ENCODE measurements at places on chromosomes 1 and 21. TPM values are rescaled to one million over a fixed set of nuclear protein-coding genes. Genes with fewer than 3 reads are reported as not detected.

GRCh38 chr1:14658642-14659041, 60.2 kb downstream of the KAZN start:
- DNase-seq, result no peak

GRCh38 chr1:64282351-64282750, 78.9 kb downstream of the UBE2U start:
- peak; percentile 33 for DNase-seq

GRCh38 chr1:21099869-21100131, 76.9 kb downstream of the EIF4G3 start:
- no peak for DNase-seq

DNA sequence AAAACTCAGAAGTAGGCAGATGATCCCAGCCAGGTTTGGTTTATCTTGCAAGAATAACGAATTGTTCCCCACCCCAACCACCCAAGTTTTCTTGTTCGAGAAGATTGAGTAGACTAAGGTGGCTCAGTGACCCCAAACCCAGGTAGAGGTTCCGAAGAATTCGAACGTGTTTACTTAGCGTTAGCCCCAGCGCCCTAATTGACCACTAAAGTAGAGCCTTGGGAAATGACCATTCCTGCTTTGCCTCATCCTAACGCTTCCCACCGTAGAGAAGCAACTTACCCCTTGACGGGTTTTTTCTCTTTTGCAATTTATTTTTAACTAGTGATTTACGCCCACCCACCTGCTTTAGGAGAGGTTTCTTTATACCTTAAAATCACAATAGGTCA, 870 bp downstream of the FBXO28 start:
- no peak for DNase-seq

DNA sequence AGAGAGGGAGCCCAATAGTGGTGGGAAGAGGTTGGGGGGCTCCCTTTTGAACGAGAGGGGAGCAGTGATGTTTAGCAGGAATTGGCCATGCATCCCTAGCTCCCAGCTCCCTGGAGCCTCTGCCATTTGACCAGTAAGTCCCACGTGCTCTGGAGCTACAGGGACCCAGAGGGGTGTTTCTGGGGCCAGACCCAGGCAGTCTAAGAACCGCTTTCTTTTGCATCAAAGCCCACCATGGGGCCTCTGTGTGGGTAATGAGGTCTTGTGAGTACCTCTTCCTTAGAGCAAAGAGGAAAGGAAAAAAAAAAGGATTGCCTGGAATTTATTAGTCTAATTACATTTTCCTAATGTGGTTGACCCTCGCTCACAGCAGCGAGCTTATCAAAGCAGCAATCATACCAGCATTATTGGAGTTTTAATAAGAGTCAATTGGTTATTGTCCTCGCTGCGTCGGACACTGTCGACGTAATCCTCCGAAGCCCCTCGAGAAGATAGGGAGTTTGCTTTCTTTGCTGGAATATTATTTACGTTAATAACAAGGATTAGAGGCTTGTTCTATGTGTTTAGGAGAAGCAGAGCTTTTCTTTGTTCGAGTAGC, 17.6 kb downstream of the ACTL8 start:
- DNase-seq, result no peak

DNA sequence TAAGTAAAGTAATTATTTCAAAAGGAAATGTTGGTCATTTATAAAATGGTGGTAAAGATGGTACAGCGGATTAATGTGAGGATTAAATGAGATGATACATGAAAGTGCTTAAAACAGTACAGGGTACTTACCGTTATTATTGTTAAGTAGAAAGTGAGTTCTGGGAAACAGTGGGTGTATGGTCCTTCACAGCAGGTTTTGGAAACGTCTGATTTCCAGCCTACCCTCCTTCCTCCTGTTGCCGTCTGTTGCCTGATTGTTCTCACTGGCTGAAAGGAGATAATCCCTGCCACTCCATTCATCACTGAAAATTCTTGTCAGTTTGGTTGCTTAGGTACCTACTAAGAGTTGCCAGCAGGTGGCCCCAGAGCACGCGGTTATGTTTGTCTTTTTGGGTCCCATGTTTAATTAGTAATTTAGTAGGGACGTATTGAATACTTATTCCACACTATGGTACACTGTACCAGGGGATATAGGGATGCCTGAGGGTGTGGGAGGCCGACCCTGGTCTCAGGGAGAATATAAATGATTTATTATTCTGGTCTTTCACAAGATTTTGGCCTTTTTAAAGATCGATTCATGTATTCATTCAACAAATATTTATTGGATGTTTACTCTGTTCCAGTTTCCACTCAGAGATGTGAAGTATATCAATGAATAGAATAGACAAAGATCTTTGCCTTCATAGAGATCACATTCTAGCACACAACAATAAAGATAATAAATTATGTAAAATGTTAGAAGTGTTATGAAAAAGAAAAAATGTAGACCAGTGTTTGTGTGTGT, 30.8 kb upstream of the RPTN start:
- DNase-seq, result peak; percentile 68

DNA sequence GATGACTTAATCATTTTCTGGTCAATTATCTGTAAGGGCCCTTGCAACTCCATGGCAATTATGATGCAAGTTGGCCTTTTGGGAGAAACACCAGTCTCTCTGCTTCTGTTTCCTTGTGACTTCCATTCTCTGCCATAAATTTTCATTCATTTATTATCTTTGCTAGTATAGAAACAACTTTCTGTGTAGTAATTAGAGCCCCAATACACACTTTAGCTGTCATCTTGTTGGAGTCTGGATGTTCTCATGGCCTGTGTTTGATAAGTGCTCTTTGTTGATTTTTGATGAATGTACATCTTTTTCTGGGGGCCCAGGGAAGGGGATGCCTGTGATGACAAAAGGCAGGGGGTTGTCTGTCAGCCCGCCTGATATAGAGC, 22.4 kb downstream of the PROX1 start:
- no peak for DNase-seq

GRCh38 chr1:20216574-20216973, 30.3 kb upstream of the PLA2G2C start:
- DNase-seq, result no peak

GRCh38 chr1:153945795-153946621, 510 bp downstream of the DENND4B start:
- peak; percentile 81 for DNase-seq

DNA sequence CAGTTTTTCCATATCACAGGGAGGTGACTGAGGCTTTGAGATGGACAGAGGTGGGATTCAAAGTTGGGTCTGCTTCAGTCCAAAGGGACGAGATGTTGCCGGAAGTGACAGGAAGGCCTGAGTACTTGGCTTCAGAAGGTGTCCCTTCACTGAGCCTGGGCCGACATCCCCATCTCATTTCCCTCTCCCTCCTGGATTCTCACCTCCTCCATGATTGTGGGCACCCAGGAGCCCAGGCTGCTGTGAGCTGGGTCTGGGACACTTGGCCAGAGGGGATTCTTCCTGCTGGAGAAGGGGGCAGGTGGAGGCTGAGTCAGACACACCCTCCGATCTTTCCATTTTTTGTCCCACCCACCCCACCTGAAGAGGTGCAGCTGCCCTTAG, 2.8 kb upstream of the MRPS15 start:
- no peak for DNase-seq

- no peak for DNase-seq
Measured at GRCh38 chr1:46315669-46316403, 12.3 kb downstream of the UQCRH start.

DNA sequence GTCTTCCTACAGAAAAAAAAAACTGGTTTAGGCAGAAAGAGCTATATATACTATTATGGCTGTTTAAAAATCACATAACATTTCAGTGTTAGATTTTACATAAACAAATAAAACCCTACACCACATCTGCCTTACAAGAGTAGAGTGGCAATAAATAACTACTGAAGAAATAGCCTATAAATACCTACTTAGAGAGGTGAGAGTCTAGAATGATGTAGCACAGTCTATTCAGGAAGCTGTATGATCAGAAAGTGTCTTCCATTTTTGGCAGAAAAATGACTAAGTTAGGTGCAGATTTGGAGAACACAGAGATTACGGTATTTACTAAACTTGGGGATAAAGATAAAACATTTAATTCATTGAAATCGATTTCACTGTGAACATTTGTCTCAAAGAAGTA, 75.5 kb downstream of the VAV3 start:
- DNase-seq, result no peak

GRCh38 chr1:24964811-24965570, 34.9 kb upstream of the RUNX3 start:
- DNase-seq, result peak; percentile 38

DNA sequence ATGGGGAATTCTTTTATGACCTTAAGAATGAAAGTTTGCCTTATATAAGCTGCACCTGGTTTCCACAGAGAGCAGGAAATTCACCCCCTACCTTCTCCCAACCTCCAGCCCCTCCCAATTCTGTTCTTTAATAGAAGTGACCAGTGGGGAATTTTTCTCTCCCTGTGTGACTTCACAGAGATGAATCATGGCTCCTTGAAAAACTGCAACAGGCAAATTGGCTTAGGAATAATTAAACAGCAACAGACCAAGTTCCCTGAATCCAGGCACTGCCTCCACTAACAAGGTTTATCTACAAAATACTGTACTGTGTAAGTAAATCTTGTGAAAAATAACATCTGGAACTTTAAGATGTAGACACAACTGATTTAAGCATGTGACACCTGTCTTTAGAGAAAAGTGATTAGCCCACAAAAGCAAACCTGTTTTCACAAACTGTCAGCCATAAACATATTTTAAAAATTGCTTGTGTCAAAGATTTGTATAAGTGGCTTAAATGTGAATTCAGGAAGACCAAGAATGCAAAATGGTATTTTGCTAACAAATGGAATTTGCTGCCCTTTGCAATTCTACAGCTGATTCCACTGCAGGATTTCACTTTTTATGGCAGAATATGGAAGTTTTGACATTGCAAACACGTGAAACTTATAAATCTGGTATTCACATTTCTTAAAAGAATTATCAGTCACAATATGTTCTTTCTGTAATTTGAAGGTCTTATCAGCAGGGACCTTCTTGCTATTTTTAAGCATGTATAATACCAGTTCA, 54.0 kb downstream of the ALG14 start:
- no peak for DNase-seq

DNA sequence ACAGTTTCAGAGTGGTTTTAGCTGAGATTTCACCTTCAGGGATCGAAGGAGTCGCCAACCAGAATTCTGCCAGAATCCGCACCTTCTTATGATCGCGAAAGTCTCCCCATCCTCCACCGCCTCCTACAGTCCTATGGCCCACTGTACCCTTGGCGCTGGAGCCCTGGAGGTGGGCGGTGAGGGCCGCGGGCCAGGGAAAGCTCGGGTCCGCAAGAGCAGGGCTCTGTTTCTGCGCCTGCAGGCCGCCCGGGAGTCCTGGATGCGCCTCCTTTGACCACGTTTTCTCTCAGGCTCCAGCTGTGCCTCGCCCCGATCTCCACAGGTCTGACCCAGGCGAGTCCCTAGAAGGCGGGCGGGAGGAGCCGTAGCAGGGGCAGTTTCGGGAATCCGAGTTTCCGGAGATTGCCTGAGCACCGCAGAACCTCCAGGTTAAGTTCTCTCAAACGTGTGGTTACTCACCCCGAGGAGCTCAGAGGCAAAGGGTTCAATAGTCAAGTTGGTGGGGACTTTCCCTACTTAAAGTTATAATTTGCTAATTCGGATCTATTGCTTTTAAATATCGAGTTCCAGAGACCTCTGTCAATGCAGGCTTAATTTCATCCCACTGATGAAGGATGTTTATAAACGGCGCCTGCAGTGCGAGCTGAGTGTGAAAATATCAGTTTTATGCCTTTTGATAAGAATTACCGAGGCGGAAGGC, 3.2 kb upstream of the LHX8 start:
- DNase-seq, result no peak

GRCh38 chr1:67040405-67040804, 13.5 kb downstream of the SLC35D1 start:
- DNase-seq, result no peak

GRCh38 chr1:218259800-218260199, 25.3 kb upstream of the RRP15 start:
- no peak for DNase-seq

- peak; percentile 44 for DNase-seq
Measured at GRCh38 chr1:22861764-22862440, 110.8 kb downstream of the LACTBL1 start.

GRCh38 chr1:212819726-212820125, 27.7 kb downstream of the SPATA45 start:
- no peak for DNase-seq

DNA sequence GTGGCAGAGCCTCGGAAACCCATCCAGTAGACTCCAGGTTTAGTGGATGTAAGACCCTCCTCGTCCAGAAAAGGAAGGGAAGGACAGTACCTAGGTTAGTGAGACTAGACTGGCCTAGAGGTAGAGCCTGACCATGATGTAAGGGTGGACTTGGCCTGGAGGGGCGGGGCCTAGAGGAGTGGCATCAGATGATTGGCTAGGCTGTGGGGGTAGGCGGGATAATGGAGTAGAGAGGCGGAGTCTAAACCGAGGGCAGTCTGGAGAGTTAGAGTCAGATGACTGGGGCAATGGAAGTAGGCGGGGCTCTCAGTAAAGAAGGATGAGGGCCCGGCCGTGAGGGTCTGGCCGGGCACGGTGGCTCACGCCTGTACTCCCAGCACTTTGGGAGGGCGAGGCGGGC, 70.1 kb downstream of the EPHB2 start:
- DNase-seq, result no peak

- no peak for DNase-seq
Measured at GRCh38 chr1:43153443-43153842, 18.6 kb downstream of the EBNA1BP2 start.

DNA sequence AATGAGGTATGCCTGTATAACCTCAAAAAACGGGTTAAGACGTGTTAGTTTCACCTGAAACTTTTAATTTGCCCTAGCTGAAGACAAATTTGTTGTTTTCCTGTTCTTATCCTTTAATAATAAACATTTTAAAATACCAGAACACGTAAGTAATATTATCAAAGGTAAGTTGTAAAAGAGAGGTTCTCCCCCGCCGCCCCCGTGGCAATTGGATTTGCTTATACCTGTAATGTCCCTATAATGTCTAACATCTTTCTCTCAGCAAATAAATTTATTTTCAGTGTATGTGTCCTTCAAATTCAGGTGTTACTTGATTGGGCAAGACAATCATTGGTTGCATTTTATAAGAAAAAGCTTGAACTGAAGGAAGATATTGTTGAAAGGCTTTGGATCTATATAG, 5.9 kb downstream of the URB2 start:
- no peak for DNase-seq

The TDRKH gene
- 17.1 TPM for total RNA-seq

The DNAH14 gene
- total RNA-seq, result 75.9 TPM

The MTF2 gene
- 32.8 TPM for total RNA-seq

The AIM2 gene
- 0.22 TPM for total RNA-seq

The TDRD5 gene
- 2.8 TPM for total RNA-seq

The GBP6 gene
- total RNA-seq, result not detected

The PALMD gene
- total RNA-seq, result 8.9 TPM

The GRIK3 gene
- 0.15 TPM for total RNA-seq

The TMEM82 gene
- not detected for total RNA-seq

The FCRLA gene
- not detected for total RNA-seq

The ANGPTL3 gene
- total RNA-seq, result not detected

The DMBX1 gene
- not detected for total RNA-seq

The AMY1B gene
- 3.5 TPM for total RNA-seq

The PRSS38 gene
- not detected for total RNA-seq

The MYCL gene
- 3.9 TPM for total RNA-seq

The LCE1B gene
- total RNA-seq, result not detected
